Myometrial cell (primary cell): ENCODE measurements at places on chromosomes 7 and 10. TPM values are rescaled to one million over a fixed set of nuclear protein-coding genes. Genes with fewer than 3 reads are reported as not detected.

The GIMAP2 gene
- total RNA-seq, result 1.2 TPM in 1 of 2 replicates, not detected in the other

The ITPRID1 gene
- total RNA-seq, result not detected in 2 replicates

The TUBB8 gene
- not detected in 2 replicates for total RNA-seq

The DKK1 gene
- 255 and 267 TPM in 2 replicates for total RNA-seq

The DDC gene
- not detected in 2 replicates for total RNA-seq

The VIPR2 gene
- under 0.01 TPM in 1 of 2 replicates, not detected in the other for total RNA-seq

The ZNF853 gene
- under 0.01 and 0.58 TPM in 2 replicates for total RNA-seq

The TCAF2 gene
- 0.89 and 3.2 TPM in 2 replicates for total RNA-seq

The HOXA2 gene
- 0.53 TPM in 1 of 2 replicates, not detected in the other for total RNA-seq

The SLC26A5 gene
- total RNA-seq, result not detected in 2 replicates

The NRAP gene
- not detected in 2 replicates for total RNA-seq

The CPXM2 gene
- total RNA-seq, result not detected in 2 replicates

The ERV3-1 gene
- 3.4 and 3.5 TPM in 2 replicates for total RNA-seq

The OR13A1 gene
- total RNA-seq, result not detected in 2 replicates

The BHLHA15 gene
- 0.71 TPM in 1 of 2 replicates, not detected in the other for total RNA-seq

The UCN3 gene
- not detected in 2 replicates for total RNA-seq

The MYL10 gene
- not detected in 2 replicates for total RNA-seq

The NAT16 gene
- total RNA-seq, result not detected in 2 replicates

The SHTN1 gene
- 1.4 and 1.6 TPM in 2 replicates for total RNA-seq

The FRAT2 gene
- total RNA-seq, result 4.9 and 6.2 TPM in 2 replicates

The TAS2R3 gene
- not detected in 2 replicates for total RNA-seq

The RBM20 gene
- under 0.01 TPM in 2 replicates for total RNA-seq

The COL26A1 gene
- not detected in 2 replicates for total RNA-seq

The SLC18A3 gene
- total RNA-seq, result not detected in 2 replicates

The HPSE2 gene
- total RNA-seq, result 0.35 TPM in 1 of 2 replicates, not detected in the other
